ENCODE measurements at places on chromosomes 4 and X.

DNA sequence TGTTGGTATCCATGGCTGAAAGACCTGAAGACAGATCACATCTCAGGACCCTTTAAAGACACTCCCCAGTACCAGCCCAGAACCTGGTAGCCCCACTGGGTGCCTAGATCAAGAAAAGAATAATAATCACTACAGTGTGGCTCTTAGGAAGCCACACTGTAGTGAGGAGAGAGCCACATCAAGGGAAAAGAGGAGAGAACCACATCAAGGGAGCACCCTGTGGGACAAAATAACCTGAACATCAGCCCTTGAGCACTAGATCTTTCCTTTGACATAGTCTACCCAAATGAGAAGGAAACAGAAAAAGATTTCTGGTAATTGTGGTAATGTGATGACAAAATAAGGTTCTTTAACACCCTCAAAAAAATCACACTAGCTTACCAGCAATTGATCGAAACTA, 15.3 kb downstream of the RTL3 start:
- no peak for DNase-seq

GRCh38 chr4:1767061-1767769, 25.9 kb upstream of the FGFR3 start:
- DNase-seq: no peak

DNA sequence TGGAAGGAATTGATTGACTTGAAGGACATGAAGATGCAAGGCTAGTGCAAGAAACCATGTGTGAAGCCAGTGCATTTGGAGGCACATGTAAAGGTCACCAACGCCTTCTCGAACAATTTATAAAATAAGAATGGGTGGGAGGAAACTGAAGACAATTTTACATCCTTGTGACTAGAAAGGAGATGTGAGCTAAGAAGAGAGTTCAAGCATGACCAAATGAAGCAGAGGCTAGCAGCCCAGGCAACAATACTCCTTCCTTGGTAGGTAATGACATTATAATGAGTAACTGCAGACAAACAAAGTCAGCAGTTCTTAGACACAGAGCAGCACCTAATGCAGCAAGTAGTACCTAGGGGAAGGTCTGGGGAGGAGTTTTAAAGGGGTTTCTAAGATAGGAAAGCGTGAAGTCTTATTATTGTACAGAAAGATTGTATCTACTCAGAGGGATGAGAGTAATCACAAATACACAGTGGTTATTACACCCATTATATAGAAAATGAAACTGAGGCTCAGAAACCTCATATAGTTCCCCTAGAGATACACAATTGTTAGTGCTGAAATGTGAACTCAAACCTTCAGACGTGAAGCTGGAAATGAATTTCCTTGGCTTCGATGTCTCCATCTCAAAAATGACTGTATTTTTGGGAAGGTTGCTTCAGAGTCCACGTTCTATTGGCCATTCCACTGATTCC, 56.1 kb downstream of the ATXN3L start:
- DNase-seq: no peak

GRCh38 chrX:115363372-115363771, 73.9 kb downstream of the LUZP4 start:
- peak; percentile 67 for DNase-seq

DNA sequence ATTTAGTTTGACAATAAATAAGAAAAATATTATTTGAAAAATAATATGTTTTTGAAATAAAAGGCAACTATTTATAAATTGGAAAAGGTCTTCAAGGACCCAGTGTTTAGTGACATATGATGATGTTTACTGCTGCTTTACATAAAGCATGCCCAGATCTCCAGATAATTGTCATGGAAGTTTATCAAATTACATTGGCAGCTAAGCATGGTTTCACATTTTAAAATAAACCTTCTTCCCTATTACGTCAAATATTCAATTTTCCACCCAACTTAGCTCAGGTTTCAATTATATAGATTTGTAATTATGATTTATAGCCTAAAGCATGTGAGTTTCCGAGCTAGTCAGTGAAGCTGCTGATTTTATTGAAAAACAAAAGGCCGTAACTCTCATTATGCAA, 417.2 kb downstream of the CFAP47 start:
- DNase-seq: no peak

- DNase-seq: no peak
These were observed 5.0 kb downstream of the PITX2 start for GRCh38 chr4:110617646-110618580.

- DNase-seq: no peak
These were observed 190.2 kb upstream of the GK2 start for GRCh38 chr4:79598214-79598613.

DNA sequence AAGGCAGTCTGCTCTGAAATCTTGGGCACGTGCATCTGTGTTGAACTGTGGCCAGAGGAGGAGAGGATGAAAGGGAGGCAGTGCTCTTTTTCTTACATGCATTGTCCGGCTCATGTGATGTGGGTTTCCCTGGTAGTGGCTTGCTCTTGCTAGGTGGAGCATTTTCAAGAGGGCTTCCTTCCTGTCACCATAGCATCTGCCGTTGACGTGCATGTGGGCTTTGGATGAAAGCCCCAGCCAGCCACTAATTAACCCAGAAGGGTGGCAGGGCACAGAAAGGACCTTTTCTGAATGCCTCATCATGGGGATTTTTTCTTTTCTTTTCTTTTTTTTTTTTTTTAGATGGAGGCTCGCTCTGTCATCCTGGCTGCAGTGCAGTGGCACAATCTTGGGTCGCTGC, 121.3 kb downstream of the GPR143 start:
- DNase-seq: no peak

DNA sequence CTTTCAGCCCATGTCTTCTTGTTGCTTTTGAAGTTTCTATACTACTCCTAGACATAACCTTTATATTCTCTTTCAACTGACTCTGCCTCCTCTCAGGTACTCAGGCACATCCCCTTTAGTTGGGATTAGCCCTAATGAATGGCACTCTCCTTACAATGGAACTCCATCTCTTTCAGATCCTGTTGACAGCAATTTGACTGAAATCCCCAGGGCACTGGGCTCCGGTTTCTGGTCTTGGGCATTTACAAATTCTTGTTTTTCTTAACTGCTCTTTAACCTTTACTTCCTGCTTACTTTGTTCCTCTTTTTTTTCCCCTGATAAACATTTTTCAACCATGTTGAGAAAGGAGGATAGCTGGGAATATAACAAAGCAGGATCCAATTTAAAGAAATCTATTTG, 68.9 kb downstream of the ENOX2 start:
- DNase-seq: no peak

- no peak for DNase-seq
These were observed 10.5 kb downstream of the RASSF6 start for GRCh38 chr4:73609706-73610105.

DNA sequence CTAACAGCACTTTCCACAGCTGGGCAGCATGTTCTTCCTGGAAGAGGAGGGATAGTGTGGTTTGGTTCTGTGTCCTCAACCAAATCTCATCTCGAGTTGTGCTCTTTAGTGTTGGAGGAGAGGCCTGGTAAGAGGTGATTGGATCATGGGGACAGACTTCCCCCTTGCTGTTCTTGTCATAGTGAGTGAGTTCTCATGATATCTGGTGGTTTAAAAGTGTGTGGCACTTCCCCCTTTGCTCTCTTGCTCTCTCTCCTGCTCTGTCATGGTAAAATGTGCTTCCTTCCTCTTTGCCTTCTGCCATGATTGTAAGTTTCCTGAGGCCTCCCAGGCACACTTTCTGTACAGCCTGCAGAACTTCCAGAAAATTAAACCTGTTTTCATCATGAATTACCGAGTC, 133.7 kb upstream of the NDP start:
- no peak for DNase-seq

GRCh38 chr4:174394915-174395314, 111.2 kb downstream of the CEP44 start:
- DNase-seq: no peak

DNA sequence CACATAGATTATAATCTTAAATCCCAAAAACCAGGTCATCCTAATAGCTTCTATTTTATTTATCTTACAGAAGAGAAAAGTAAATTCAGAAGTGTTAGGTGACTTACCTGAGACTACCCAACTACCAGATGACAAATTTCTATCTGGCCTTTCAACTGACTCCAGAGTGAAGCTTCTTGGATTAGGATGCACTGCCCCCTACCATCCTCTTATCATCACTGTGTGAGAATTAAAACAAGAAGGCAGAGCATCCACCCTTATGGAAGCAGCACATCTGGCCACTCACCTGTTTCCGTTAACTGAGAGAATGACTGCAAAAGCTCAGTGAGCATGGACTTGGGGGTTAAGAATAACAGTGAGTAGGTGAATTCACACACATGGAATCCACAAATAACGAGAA, 502.6 kb upstream of the TECRL start:
- DNase-seq: peak; percentile 1

DNA sequence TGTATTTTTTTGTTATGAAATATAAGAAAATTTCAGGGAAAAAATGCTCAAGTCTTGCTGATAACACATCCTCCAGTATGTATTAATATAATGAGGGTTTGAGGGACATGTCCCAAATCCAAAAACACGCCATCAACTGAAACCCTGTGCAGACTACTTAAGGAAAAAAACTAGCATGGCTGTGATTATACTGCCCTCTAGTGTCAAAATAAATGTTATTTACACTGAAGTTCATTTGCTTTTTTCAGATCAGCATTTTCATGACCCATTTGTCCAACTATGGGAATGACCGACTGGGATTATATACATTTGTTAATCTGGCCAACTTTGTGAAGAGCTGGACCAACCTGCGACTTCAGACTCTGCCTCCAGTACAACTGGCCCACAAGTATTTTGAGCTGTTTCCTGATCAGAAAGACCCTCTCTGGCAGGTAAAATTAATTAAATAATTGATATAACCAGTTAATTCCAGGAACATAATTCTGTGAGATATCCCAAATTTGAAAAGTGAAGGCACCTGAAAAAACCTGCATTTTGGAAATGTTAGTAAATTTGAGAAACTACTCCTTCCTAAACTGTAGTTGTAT, 128.5 kb downstream of the PRSS12 start:
- DNase-seq: peak; percentile 44

DNA sequence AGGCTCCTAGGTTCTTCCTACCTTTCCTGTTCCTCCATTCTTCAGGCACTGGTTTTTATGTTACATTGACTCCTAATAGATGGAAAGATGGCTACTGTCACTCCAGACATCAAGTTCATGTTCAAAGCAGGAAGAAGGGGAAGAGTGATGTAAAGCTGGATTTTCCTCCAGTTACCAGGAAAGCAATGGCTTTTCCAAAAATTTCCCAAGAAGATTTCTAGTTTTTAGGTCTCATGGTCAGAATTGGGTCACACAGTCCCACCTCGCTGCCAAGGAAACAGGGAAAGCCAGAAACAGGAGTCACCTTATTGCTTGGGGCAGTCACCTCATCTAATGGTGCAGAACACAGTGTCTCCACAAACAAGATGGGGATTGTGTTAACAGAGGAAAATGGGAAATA, 21.5 kb downstream of the RXFP1 start:
- DNase-seq: no peak

DNA sequence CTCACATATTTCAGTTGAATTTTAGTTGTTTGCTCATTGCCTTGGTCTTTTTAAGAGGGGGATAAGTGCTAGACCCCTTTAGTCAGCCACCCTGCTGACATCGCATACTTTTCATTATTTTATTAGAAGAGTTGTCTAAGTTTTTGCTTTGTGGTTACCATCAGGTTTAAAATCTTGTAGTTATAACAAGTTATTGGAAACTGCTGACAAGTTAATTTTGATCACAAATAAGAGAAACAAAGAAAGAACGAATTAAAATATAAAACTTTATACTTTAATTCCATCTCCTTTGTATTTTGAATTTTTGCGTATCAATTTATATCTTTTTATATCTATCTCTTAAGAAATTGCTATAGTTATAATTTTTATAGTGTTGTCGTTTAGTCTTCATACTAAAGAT, 679.7 kb downstream of the TECRL start:
- no peak for DNase-seq

GRCh38 chr4:156800463-156800862, 171.1 kb downstream of the PDGFC start:
- DNase-seq: no peak

DNA sequence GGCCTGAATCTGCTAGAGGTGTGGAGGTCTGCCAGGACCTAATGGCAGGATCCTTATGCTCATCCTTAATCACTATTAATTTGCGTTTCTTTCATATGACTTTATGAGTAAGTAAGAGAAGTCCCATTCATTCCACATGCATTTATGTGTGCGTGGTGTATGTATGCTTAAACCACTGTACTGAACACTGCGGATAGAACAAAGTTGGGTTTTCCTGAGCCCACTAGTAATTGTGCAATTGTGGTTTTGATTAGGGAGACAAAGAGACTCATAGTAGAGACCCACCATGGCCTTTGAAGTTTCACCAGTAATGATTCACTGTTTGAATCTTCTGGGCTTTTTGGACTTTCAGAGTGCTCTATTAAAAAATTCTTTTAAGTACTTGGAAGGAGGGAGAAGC, 498.5 kb upstream of the DIPK2B start:
- DNase-seq: no peak

GRCh38 chr4:159552979-159553768, 450.3 kb downstream of the RAPGEF2 start:
- DNase-seq: no peak

DNA sequence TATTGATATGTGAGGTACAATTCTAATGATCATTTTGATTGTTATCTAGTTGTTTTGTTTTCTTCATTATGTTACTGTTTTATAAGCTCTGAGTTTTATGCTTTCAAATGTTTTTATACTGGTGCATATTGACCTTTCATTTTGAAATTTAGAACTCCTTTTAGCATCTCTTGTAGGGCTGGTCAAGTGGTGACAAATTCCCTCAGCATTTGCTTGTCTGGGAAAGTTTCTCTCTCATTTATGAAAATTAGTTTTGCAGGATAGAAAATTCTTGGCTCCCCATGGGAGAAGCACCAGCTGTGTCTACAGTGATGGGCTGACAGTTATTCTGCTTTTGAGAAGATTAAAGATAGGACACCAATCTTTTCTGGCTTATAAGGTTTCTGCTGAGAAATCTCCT, 105.3 kb upstream of the SPRY1 start:
- DNase-seq: no peak

- DNase-seq: no peak
These were observed 47.9 kb downstream of the ARHGAP24 start for GRCh38 chr4:85522836-85523235.

DNA sequence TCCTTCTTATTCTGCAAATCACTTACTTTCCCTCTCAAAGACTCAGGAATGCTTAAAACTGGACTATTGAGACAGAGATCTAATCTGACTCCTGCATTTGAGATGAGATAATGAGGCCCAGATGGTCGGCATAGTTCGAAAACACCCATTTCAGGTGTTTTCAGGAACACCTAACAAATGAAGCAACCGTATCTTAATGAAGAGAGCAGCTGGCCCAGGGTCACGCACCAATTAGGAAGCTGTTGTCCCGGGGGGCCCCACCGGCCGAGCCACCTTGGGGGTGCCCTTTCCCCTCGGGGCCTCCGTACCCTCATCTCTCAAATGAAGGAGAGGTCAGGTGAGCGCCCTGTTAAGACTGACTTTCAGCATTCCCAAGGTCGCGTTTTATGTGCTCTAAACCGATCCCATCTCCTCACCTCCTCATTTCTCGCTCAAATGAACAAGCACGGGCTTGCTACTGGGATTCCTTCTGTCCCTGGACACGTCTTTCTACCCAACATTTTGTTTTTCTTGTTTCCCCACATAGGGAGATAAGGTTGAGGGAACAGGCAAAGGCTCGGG, 824 bp downstream of the LRPAP1 start:
- DNase-seq: no peak

- no peak for DNase-seq
These were observed 119.1 kb upstream of the CNKSR2 start for GRCh38 chrX:21255032-21255618.

- DNase-seq: no peak
These were observed 202.0 kb downstream of the APBB2 start for GRCh38 chr4:41012293-41012692.

- no peak for DNase-seq
These were observed 919 bp downstream of the SOWAHD start for GRCh38 chrX:119759248-119759766.

- no peak for DNase-seq
These were observed 113.0 kb upstream of the AADAT start for GRCh38 chr4:170202721-170203120.
